Dermis blood vessel endothelial cell (primary cell): ENCODE measurements at places on chromosomes 6 and 20. TPM values are rescaled to one million over a fixed set of nuclear protein-coding genes. Genes with fewer than 3 reads are reported as not detected.

- DNase-seq = no peak
Measured at GRCh38 chr20:22572491-22572890, 11.9 kb downstream of the FOXA2 start.

DNA sequence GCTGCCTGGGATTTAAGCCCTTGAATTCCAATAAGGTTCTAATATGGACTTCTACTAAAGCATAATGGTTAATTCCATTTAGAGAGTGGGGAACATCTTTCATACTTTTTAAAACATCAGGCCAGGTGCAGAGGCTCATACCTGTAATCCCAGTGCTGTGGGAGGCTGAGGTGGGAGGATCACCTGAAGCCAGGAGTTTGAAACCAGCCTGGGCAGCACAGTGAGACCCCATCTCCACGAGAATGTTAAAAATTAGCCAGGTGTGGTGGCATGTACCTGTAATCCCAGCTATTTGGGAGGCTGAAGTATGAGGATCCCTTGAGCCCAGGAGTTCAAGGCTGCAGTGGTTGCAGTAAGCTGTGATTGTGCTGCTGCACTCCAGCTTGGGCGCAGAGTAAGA is 35.0 kb downstream of the E2F3 start:
- DNase-seq = no peak

Gene TBX18
- total RNA-seq = 0.68 and 1.7 TPM in 2 replicates

DNA sequence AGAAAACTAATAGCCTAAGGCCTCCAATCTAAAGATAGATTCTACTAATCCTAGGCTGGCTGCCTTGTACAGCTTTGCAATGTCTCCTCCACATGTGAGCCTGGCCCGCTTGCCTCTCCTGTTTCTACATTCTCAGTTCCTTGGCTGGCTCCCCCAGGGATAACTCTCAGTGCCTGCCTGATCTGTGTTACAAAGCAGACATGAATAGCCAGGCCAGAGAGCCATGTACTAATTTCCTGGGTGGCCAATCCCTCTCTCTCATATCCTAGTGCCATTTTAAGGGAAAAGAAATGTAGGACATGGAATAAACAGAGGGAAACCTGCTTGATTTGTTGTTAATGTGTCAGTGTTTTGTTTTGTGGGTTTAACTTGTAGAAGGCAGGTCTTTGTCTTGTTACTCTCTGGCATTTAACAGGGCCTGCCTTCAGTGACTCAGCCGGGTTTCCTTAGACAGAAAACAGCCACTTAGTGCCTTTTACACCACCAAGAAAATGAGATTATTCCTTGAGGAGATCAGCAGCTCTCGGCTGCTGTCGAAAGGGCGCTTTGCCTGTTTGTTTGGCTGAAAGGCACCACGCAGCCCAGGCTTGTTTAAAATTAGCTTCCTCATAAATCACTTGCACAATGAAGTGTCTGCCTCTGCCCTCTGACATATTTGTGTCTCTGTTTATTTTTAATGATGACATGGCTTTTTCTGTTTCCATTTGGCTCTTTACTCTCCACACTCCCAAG is 702.7 kb downstream of the MAFB start:
- DNase-seq = no peak
